ENCODE measurements at places on chromosomes 13 and 19.

GRCh38 chr13:113835461-113836270 is 28.2 kb downstream of the GAS6 start:
- DNase-seq, result peak; percentile 79

- DNase-seq, result no peak
Measured at GRCh38 chr19:16535381-16535780, 6.9 kb downstream of the CHERP start.

GRCh38 chr13:22945321-22946226 is 235.2 kb upstream of the SGCG start:
- no peak for DNase-seq

- DNase-seq, result peak; percentile 91
Measured at GRCh38 chr19:3056417-3057088, 5.7 kb downstream of the TLE5 start.

- no peak for DNase-seq
Measured at GRCh38 chr19:5891938-5892771, 11.4 kb downstream of the NDUFA11 start.

DNA sequence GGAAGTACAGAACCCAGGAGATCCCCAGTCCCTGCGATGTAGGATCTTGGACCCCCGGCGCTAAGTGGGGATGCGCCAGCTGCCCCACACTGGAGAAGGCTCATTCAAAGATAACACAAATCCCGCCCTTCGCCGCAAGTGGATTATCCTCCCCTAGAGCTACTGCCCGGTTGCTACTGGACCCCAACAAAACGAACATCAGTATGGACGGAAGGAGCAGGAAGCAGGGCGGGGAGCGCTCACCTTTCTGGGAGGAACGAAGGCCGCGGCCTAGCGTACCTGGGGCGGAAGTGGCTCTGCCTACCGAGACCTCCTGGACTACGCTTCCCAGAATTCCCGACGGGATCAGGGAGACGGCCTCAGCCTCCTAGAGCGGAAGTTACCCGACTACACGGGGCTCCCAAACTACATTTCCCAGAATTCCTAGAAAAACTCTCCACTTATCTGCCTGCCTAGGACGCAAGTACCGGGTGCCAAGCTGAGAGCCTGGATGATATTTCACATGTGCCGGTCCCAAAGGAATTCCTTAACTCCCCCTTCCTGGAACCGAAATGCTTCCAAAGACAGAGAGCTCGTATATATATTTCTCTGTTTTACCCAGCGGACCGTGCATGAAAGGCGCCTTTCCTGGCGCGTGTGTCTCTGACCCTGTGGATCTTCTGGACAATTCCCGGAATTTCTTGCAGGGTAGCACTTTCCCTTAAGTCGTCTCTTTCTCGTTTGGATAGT is at the start of gene ZNF112:
ZNF112 (minus strand) TSS at position 298 of the 729 bp plus-strand sequence. CDS start 16,141 bp downstream, outside the sequence.
- DNase-seq, result peak; percentile 26

DNA sequence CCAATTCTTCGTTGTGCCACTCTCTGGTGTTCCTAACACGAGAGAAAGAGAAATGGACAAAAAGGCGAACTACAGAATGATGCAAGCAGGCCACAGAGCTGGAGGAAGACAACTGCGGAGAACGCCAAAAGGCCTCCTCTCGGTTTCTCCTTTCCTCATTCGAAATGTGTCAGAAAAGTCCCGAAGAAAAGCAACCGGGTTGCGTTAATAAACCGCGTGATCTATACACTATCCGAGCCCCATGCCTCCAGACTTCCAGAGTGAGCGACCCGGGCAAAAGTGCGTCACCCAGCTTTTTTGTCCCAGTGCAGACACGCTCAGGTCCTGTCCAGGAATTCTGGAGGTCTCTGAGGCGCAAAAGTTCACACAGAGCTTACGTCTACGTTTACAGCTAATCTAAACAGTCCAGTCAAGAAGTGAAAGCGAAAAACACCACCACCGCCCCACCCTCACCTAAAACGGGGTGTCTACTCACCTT is 413 bp downstream of the N4BP2L2 start:
- DNase-seq, result no peak

DNA sequence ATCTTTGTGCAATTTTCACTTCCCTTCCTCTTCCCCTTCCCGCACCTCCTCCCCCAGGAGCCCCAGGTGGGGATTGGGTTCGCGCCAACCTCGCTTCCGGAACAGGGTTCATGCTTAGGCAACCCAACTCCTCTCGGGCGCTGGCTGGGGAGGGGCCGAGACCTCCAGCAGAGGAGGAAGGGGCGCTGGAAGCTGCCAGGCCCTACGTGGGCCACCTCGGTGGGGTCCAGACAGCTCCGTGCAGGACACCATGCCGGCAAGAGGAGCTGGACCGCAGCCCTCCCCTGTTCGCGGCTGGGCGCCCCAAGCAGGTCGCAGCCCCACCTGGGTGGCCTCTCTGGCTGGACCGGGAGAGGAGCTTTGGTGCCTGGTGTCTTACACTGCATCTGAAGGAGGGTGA is 91.1 kb downstream of the SPACA7 start:
- no peak for DNase-seq

DNA sequence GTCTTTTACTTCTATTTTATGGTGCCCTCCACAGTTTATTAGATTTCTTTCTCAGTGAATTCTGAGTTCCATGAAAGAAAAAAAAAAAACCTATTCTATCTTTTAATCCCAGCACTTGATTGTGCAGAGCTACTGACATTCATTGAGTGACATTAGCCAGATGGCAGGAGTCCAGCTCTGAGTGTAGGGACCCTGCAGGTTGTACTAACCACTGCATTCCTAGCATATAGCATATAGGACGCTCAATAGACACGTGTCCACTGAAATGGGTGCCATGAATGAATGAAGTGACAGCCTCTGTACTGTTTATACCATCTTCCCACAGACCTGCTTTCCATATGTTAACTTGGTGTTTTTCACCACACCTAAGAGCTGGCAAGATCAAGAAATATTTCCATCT is 206.3 kb downstream of the RAP2A start:
- no peak for DNase-seq

GRCh38 chr13:29978211-29978610 is 127.8 kb upstream of the UBL3 start:
- DNase-seq, result no peak

- DNase-seq, result no peak
Measured at GRCh38 chr13:97266772-97267417, 44.8 kb downstream of the MBNL2 start.

GRCh38 chr19:33677745-33678426 is 56.1 kb downstream of the CHST8 start:
- no peak for DNase-seq

DNA sequence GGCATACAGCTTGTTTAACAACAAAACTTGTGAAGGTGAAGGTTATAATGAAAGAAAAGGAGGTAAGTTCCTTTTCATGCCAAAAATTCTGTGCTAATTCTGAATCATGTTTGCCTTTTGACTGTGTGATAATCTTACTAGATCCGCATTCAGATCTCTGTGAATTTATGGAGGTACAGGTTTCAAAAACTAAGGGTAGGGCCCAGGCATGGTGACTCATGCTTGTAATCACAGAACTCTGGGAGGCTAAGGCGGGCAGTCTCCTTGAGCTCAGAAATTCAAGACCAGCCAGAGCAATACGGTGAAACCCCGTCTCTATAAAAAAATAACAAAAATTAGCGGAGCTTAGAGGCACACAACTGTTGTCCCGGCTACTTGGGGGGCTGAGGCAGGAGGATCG is 45.9 kb downstream of the PCDH9 start:
- no peak for DNase-seq

Data from NCI-H1417 treated with DMSO at 0.1 percent for 48 hours (cell line).